Umbilical cord (tissue), 2 donors: ENCODE measurements at places on chromosomes 12 and 14.
A peak's percentile ranks its signal among the peaks of the same experiment; 100 is the strongest.

DNA sequence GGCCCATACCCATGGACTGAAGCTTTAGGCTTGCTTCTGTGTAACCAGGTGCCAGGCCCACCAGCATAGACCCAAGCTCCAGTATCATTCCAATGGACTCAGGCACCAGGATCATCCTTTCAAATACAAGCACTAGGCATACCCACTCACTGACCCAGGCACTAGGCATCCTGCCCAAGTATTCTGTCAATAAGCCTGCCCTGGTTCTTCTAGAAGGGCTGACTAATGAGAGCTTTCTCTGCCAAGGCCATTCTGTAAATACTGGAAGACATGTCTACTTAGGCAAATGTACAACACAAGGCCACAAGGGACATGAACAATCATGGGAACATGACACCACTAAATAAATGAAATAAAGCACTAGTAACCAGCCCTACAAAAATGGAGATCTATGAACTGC, 352.2 kb downstream of the FSCB start:
- DNase-seq = no peak

DNA sequence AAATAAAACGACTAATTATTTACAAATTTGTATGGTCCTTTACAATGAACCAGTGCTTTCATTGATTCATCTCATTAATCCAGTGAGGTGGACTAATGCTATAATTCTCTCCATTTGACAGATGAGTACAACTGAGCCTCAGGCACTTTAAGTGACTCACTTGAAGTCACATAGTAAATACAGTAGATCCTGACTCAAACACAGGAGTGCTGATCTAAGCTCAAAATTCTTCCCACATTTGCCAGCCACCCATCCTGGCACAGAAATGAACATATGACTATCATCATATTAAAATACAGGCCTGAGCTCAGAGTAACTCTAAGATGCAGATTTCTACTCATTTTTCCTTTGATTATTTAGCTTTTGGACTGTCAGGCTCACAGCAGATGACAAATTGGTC, 30.6 kb downstream of the SLC16A7 start:
- no peak for DNase-seq

- no peak for DNase-seq
Observed at GRCh38 chr12:111412007-111412829, 6.5 kb downstream of the SH2B3 start.

- no peak for DNase-seq
Observed at GRCh38 chr12:41993283-41993682, 151.4 kb downstream of the GXYLT1 start.

- no peak for DNase-seq
Observed at GRCh38 chr14:103594265-103594664, 31.5 kb downstream of the COA8 start.

- peak; percentile 77 for DNase-seq
Observed at GRCh38 chr12:53987787-53988230, 2.9 kb downstream of the HOXC10 start.

- DNase-seq = peak; percentile 12
Observed at GRCh38 chr12:25829192-25829591, 129.3 kb upstream of the RASSF8 start.

DNA sequence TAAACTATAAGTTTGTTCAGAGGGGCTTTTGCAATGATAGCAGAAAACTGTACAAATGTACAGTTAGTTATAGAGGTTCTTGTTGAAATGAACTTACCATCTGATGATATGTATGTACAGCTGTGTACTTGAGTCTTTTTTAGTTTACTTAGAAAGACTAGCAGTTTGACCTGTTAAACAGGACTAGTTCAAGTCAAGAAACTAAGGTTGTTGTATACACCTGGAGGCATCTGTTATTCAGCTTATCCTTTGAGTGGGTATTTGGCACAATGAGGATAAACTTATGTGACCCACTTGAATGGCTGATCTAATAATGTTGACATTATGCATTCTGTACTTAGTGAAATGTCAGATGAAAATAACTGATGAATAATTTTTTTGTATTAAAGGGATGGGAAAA, 13.4 kb downstream of the MTERF2 start:
- DNase-seq = no peak

- DNase-seq = no peak
Observed at GRCh38 chr14:94292872-94293577, at the start of gene SERPINA10. Gene SERPINA10, minus strand, starts transcription at chr14:94293268. Its CDS starts 2,675 bp downstream, at chr14:94290593.

DNA sequence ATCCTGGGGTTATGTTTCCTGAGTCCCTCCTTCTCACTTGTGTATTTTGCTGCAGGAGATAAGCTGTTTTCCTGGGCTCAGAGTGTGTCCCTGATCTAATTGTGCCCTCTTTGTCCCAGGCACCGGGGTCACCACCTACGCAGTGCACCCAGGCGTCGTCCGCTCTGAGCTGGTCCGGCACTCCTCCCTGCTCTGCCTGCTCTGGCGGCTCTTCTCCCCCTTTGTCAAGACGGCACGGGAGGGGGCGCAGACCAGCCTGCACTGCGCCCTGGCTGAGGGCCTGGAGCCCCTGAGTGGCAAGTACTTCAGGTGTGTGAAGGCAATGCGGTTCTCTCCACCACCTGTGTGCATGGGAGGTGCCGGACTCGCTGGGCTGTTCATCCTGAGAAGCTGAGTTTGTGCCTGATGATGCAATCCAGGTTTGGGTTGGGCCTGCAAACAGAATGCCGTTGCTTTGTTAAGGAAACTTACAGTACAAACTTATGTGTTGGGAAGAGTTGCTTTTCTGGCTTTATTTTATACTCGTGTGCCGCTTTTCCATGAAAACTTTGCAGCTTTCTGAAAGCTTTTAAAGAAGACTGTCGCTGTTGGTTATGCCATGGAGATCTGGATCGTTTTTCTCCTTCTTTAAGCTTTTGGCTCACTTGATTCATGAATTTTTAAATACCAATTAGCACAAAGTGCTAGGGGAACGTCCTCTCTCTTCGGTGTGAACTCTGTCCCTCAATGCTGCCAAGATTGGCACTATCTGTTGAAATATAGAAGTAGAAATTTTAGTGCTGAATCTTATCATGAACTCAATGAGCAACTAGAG, 27.6 kb downstream of the RDH12 start:
- DNase-seq = no peak

GRCh38 chr12:1587927-1588574, 6.3 kb downstream of the FBXL14 start:
- no peak for DNase-seq

- no peak for DNase-seq
Observed at GRCh38 chr12:127625176-127625771, 641.7 kb upstream of the TMEM132C start.

GRCh38 chr12:110217996-110218674, 62.9 kb upstream of the ATP2A2 start:
- no peak for DNase-seq

DNA sequence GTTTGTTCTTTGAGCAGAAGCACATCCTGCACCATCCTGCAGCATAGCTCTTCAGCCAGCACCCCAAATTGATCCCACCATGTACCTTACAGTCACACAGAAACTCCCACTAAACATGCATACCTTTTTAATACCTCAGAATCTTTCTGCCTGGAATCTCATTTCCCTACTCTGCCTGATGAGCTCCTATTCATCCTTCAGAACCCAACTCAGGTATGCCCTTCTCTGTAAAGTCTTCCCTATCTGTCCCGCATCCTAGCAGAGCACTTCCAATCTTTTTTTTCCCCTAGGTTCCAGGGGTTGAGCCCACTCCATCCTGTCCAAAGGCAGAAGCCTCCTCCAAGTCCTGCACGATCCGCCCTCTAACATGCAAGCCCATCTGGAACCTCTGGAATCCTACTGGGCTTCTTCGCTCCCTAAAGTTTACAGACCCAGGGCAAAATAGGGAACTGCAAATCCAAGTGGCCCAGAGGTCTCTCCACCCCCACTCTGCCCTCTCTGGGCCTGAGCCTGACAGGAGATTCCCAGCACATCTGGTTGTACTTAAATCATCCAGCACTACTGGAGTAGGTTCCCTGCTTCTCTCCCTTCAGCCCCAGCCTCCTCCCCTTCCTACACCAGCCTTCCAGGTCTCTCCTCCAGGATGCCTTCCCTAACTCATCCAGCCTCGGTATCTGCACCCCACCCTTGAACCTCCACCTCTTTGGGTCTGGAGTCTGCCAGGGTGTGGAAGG, 4.1 kb upstream of the FIGNL2 start:
- no peak for DNase-seq

DNA sequence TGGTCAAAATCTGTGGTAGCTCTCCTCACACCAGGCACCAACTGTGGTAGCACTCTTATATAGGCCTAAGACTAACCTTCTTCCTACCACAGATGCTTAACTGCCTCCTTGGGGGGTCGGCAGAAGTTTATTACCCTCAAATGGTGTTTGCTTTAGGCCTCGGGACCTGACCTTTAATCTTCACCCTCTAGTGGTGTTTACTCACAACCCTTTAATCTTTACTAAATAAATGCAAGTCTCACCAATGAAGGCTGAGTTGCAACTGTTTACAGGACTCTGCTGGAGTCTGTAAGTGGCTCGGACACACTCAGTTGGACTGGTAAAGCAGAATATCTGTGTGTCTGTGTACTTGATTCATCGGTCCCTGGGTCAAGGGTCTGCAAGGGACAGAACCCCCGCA, 29.4 kb downstream of the CCER1 start:
- DNase-seq = no peak

GRCh38 chr14:55388160-55388559, 23.5 kb downstream of the ATG14 start:
- no peak for DNase-seq

DNA sequence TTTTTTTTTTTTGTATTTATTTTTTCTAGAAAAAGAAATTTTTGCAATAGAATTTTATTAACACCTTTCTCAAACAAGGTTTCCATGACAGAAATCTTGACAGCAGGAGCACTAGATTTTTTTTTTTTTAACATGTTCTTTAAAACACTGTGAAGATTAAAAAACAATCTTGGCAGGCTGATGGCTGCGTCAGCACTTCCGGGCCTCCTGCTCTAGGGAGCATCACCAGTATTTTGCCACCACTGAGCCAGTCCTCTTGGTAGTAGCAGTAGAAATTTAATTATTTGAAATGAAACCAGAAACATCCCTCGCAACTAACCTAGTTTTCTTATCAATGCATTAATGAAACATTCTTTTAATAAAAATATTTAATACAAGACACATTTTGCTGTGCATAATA, 99.6 kb downstream of the APAF1 start:
- DNase-seq = no peak

GRCh38 chr14:105216490-105217247, 31.7 kb upstream of the BTBD6 start:
- DNase-seq = no peak

DNA sequence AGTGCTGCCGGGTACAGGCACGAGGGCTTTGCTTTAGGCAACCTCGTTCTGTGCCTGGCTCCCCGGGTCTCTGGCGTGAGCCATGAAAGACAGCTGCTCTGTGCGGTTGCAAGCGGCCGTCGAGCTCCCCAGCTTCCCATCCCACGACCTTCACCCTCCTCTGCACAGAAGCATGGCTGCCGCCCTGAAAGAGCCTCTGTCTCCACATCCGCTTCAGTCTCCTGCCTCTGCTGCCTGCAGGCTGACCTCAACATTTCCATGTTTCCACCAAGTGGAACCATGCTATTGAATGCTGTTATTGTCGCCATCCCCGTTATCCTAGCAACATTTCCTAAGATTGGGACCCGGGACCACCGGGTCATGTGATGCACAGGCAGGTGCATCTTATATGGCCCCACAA, 57.1 kb downstream of the KDM2B start:
- no peak for DNase-seq

- DNase-seq = no peak
Observed at GRCh38 chr14:67736771-67737170, 35.1 kb downstream of the RDH12 start.

DNA sequence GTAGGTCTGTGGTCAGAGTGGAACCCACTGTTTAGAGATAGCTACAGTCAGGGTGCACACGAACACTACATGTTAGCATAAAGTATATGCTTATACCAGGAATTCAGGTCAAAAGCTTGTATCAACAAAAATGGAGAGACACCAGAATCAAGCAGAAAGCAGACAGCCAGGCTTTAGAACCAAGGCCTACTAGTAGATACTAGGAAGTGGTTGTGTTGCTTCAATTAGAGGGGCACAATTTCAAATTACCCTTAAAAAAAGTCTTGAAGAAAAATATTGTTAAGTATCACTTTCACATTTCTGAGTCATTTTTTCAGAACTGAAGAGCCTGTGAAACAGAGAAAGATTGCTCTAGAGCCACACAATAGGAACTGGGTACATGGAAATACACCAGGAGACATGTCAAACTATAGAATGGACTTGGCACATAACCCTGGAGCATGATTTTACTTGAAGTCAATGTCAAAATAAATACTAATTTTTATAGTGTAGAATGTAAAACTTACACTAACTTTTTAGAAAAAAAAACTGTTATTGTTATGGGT, 41.6 kb downstream of the LRRC9 start:
- DNase-seq = no peak

DNA sequence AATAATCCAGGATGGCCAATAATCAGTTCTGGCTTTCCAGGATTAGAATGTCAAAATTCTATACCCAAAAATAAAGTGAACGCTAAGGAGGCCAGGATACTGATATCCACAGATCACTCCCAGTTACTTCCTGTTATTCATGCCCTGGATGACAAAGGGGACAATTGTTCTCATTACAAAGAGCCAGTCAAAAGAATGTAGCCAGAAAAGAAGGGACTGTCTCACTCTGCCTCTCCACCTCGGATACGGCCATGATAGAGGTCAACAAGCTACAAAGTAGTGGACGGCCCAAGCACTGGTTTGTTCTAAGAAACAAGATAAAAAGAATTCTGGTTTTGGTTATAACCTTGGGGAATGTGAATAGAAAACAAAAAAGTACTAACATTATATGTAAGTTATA, 116.1 kb upstream of the ATF7IP start:
- DNase-seq = no peak

- DNase-seq = peak; percentile 52
Observed at GRCh38 chr14:69153873-69154270, 953 bp upstream of the DCAF5 start.

DNA sequence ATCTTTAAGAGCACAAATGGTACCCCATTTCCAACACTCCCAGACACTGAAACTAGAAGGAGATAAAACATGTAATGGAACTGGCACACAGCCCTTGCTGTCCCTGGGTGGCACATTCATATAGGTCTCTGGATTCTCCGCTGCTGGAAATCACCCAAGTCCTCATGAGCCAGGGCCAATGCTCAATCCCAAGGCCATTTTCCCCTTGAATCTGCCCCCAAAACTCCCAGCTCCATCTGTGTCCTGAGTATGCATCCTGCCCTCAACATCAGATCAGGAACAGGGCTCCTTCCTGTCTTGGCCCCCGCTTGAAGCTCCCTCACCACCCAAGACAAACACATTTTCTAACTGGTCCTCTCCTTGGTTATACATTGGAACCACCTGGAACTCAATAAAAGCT, 24.6 kb downstream of the KRT76 start:
- DNase-seq = no peak

GRCh38 chr14:104103061-104103445, 17.6 kb downstream of the ASPG start:
- DNase-seq = no peak

GRCh38 chr12:49133014-49133413, 1.8 kb upstream of the TUBA1B start:
- DNase-seq = peak; percentile 35
